Esophagus muscularis mucosa (tissue), 4 donors: ENCODE measurements at places on chromosomes 1 and 21. TPM values are rescaled to one million over a fixed set of nuclear protein-coding genes. Genes with fewer than 3 reads are reported as not detected.

The DCST2 gene
- not detected for total RNA-seq

The LCE2C gene
- not detected for total RNA-seq

The ATG4C gene
- 9.8 TPM for total RNA-seq

The S100A2 gene
- not detected for total RNA-seq

The LCE6A gene
- total RNA-seq: not detected

The SLFNL1 gene
- total RNA-seq: 0.17 TPM

The S100A7 gene
- total RNA-seq: not detected

The CEP170 gene
- 36.0 TPM for total RNA-seq

The CHIA gene
- not detected for total RNA-seq

- no peak overlapping the region for H3K27ac ChIP-seq
- no peak overlapping the region for H3K4me3 ChIP-seq
- no peaks in the 10 kb centered on the region for H3K36me3 ChIP-seq
- no peak for DNase-seq
Measured at GRCh38 chr1:160781914-160782689, 13.9 kb upstream of the LY9 start.

DNA sequence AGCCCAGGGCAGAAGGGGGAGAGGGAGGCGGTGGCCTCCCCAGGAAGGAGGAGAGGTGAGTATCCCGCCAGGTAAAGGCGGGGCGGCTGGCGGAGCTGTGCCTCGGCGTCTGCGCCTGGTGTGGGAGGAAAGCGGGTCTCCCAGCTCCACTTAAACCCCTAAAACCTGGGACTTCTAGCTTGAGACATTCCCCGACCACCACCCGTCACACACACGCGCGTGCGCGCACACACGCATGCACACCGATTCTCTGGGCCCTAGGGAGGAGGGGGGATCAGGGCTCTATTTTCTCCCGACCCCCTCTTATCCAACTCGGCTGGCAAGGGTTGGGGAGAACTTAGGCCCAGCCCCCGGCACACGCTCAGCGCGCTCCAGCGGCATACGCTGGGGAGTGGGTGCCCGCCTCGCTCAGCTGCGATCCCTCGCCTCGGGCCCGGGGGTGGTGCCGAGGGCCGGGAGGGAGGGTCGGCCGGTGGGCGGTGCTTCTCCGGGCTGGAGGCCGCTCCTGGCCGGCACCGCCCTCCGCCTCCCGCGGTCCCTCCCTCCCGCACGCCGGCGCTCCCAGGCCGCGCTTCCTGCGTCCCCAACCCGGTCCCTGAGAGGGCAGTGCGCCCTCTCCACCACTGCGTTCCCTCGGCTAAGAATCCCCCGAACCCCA, at the start of gene TMEM51:
Gene TMEM51, plus strand, starts transcription at position 564 of the 658 bp plus-strand sequence. CDS start 61,341 bp downstream, outside the sequence.
- no peaks in the 10 kb centered on the region for H3K27me3 ChIP-seq
- H3K4me1 ChIP-seq: peaks cover 20% of the 10 kb centered on the region
- H3K36me3 ChIP-seq: no peaks in the 10 kb centered on the region
- DNase-seq: no peak
- peak within 1 kb of the TSS; percentile 94 for H3K27ac ChIP-seq
- H3K4me3 ChIP-seq: peak within 1 kb of the TSS; percentile 89

DNA sequence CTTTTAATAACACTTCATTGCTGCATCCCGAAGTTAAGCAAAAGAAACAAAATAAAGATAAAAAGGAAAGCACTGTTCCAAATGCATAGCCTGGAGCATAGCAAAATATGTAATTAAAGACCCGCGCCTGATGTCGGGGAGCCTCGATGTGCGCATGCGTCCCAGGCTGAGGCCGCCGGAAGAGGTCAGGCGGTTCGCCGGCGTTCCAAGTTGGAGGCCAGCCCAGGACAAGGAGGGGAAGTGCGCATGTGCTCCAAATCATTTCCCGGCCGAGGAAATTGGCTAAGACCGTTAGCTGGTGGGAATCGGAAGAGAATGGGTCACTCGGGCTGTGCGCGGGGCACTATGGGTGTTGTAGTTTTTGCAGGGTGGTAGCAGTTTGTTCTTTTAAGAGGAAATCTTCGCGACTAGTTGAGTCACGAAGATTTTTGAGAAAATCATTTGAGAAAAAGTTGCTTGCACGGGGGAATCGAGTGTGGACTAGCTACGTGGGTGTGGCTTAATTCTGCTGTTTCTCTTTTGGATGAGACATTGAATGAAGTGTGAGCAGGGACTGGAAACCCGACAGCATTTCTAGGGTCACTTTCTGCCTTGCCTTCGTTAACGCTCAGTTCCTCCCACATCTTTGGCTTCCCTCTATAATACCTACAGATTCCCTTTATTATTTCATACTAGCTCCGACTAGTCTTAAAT, 31.0 kb upstream of the CD1D start:
- H3K27ac ChIP-seq: peak overlapping the region; percentile 74
- no peaks in the 10 kb centered on the region for H3K36me3 ChIP-seq
- peak overlapping the region; percentile 55 for H3K4me3 ChIP-seq
- peaks cover 38% of the 10 kb centered on the region for H3K4me1 ChIP-seq

DNA sequence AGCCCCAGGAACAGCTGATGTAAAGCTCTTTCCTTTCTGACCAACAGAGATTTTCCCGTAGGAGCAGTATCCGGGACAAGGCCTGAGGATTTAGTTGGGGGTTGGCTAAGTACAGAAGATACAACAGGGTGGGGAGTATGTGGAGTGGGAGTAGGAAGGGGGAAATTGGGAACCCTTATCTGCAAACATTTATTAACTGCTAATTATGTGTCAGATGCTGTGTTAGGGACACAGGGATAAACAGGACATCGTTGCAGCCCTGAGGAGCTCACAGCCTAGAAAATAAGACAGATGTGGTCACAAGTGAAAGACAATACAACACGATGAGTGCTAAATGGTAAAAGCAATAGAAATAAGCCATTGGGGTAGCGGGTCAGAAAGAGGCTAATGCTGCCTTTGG, 12.0 kb downstream of the CD84 start:
- H3K4me1 ChIP-seq: no peaks in the 10 kb centered on the region
- H3K36me3 ChIP-seq: no peaks in the 10 kb centered on the region
- H3K27ac ChIP-seq: no peak overlapping the region
- H3K4me3 ChIP-seq: no peak overlapping the region

DNA sequence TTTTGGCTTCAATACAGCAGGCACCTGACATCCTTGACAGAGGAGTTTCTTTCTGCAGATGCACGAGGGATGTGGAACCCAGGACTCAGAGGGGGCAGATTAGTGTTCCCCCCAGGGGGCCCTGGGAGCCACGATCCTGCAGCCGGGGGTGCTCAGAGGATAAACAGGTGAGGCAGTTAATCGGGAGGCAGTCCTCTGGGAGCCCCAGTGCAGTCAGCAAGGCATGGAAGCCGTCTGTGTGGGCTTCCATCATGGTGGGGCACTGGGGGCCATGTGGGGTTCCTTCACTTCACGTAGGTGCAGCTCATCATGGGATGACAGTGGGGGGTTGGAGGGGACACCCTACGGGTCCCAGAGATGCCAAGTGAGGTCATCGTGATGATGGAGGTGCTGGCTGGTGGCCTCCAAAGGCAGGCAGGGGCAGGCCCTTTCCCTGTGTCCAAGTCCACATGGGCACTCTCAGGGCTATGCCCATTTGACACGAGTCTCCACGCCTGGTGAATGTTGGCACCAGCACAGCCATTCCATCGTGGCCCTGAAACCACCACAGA, 59.3 kb upstream of the ABCG1 start:
- H3K27me3 ChIP-seq: peaks cover 34% of the 10 kb centered on the region
- H3K36me3 ChIP-seq: no peaks in the 10 kb centered on the region
- no peak overlapping the region for H3K27ac ChIP-seq

GRCh38 chr1:203592156-203592555, 34.5 kb upstream of the ATP2B4 start:
- H3K4me1 ChIP-seq: peaks cover 49% of the 10 kb centered on the region
- H3K36me3 ChIP-seq: no peaks in the 10 kb centered on the region
- no peaks in the 10 kb centered on the region for H3K27me3 ChIP-seq
- peak overlapping the region; percentile 67 for H3K27ac ChIP-seq

DNA sequence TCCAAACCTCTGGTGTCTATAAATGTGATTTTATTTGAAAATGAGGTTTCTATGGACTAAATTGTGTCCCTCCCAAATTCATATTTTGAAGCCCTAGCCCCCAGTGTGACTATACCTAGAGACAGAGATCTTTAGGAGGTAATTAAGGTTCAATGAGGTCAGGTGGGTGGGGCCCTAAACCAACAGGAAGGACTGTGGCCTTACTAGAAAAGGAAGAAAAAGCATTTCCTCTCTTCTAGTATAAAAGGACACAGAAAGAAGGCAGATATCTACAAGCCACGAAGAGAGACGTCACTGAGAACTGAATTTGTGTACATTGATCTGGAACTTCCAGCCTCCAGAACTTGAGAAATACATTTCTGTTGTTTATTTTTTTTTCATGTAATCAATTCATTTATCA, 123.1 kb upstream of the RUNX1 start:
- H3K36me3 ChIP-seq: no peaks in the 10 kb centered on the region
- H3K4me1 ChIP-seq: no peaks in the 10 kb centered on the region
- no peak for DNase-seq

GRCh38 chr21:35849144-35849543, 211.2 kb downstream of the SETD4 start:
- H3K27me3 ChIP-seq: peaks cover 24% of the 10 kb centered on the region
- no peaks in the 10 kb centered on the region for H3K36me3 ChIP-seq
- no peak overlapping the region for H3K27ac ChIP-seq
- H3K4me3 ChIP-seq: no peak overlapping the region

DNA sequence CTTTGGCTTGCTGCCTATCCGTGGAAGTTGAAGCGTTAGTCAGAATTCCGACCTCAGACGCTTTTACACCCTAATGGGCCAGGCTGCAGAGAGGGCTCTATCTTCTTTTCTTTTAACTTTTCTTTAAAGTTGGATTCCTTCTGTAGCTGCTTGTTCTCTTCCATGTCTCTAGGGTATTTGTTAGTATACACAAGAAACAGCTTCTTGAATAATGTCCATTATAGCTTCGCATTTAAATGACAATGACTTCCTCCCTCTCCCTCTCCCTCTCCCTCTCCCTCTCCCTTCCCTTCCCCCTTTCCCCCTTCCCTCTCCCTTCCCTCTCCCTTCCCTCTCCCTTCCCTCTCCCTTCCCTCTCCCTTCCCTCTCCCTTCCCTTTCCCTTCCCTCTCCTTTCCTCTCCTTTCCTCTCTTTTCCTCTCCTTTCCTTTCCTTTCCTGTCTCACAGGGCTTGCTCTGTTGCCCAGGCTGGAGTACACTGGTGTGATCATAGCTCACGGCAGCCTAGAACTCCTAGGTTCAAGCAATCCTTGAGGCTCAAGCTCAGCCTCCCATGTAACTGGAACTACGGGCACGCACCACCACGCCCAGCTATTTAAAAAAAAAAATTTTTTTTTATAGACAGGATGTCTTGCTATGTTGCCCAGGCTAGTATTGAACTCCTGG, 33.0 kb downstream of the RIPPLY3 start:
- no peaks in the 10 kb centered on the region for H3K36me3 ChIP-seq
- H3K4me1 ChIP-seq: no peaks in the 10 kb centered on the region
- H3K27ac ChIP-seq: no peak overlapping the region
- H3K27me3 ChIP-seq: no peaks in the 10 kb centered on the region
- no peak for DNase-seq
- no peak overlapping the region for H3K4me3 ChIP-seq

DNA sequence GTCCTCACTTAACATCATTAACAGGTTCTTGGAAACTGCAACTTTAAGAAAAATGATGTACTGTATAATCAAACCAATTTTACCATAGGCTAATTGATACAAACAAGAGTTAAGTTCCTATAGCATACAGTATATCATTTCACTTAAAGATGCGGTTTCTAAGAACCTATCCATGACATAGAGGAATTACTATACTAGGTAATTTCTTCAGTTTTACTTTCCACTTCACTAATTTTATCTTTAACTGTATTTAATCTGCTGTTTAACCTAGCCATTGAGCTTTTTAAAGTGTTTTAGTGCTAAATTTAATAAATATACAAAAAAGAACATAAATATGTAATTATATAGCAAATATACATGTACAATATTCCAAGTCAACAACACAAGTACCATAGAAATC, 28.3 kb downstream of the SLC19A2 start:
- no peak overlapping the region for H3K4me3 ChIP-seq
- H3K4me1 ChIP-seq: no peaks in the 10 kb centered on the region
- H3K36me3 ChIP-seq: no peaks in the 10 kb centered on the region
- peaks cover 8% of the 10 kb centered on the region for H3K27me3 ChIP-seq

DNA sequence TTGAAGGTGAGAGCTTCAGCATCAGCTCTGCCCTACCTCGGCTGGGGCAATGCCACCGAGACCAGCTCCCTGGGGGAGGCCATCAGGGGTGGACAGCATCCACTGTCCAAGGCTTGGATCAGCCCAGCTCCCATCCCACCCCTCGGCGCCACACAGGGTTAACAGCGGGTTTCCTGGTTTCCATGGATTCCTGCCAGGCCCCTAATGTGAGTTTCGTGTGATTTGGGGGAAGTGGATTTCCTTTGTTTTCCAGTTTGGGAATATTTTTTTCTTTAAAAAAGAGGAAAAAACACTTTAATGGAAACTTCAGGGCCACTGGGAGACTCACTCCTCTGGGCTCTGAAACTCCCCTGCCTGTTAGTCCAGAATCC, 34.3 kb downstream of the CASZ1 start:
- peaks cover 42% of the 10 kb centered on the region for H3K4me1 ChIP-seq
- no peaks in the 10 kb centered on the region for H3K27me3 ChIP-seq
- H3K4me3 ChIP-seq: no peak overlapping the region

DNA sequence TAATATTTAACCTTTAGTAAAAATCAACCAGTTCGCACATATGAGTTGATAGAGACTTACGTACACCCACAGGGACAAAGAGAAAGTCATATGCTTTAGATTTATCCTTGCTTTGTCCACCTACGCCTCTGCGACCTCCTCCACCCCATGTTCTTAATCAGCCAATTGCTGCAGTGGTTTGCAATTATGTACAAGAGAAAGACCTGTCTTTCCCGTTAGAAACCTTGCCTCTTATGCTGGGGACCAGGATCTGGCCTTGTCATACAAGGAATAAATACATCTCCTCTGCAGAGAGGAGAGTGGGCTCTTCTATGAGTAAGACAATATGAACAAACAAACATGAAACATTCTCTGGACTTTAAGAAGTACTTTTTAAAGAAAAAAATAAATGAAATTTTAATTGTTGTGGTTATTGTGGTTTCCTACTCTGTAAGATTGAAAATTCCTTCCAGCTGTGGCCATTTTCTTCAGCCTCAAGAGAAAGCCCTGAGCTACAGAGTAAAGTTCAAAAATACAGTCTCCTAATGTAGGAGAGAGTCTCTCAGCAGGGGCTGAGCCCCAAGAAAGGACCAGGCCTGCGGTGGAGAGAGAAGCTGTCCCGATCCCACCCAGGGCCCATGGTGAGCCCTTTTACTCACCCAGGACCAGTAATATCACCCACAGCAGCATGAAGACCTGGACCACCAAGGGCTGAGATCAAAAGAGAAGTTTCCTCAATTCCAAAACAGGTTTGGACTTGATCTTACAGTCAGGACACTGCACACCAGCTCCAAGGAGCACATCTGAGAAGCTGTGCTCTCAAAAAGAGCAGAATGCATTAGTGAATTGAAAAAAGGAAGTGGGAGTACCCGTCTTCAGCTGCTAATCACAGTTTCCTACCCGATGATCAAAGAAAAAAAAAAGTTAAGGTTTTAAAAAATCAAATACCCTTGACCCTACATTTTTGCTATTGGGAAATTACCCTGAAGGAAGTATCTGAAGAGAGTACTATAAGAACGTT, at the start of gene FCRL5:
Gene FCRL5, minus strand, starts transcription at position 822 of the 1,000 bp plus-strand sequence. Its CDS starts 153 bp downstream, at position 669.
- no peak within 1 kb of the TSS for H3K27ac ChIP-seq
- no peak for DNase-seq
- no peak within 1 kb of the TSS for H3K4me3 ChIP-seq
- no peaks in the 10 kb centered on the region for H3K36me3 ChIP-seq
- no peaks in the 10 kb centered on the region for H3K4me1 ChIP-seq
- no peaks in the 10 kb centered on the region for H3K27me3 ChIP-seq

- H3K4me3 ChIP-seq: no peak overlapping the region
- H3K27me3 ChIP-seq: no peaks in the 10 kb centered on the region
- H3K36me3 ChIP-seq: no peaks in the 10 kb centered on the region
- no peak overlapping the region for H3K27ac ChIP-seq
- H3K4me1 ChIP-seq: no peaks in the 10 kb centered on the region
Measured at GRCh38 chr21:25297117-25297516, 310.2 kb downstream of the MRPL39 start.
